CD4-positive, alpha-beta T cell (primary cell): ENCODE measurements at places on chromosomes 4 and X.
A peak's percentile ranks its signal among the peaks of the same experiment; 100 is the strongest.

DNA sequence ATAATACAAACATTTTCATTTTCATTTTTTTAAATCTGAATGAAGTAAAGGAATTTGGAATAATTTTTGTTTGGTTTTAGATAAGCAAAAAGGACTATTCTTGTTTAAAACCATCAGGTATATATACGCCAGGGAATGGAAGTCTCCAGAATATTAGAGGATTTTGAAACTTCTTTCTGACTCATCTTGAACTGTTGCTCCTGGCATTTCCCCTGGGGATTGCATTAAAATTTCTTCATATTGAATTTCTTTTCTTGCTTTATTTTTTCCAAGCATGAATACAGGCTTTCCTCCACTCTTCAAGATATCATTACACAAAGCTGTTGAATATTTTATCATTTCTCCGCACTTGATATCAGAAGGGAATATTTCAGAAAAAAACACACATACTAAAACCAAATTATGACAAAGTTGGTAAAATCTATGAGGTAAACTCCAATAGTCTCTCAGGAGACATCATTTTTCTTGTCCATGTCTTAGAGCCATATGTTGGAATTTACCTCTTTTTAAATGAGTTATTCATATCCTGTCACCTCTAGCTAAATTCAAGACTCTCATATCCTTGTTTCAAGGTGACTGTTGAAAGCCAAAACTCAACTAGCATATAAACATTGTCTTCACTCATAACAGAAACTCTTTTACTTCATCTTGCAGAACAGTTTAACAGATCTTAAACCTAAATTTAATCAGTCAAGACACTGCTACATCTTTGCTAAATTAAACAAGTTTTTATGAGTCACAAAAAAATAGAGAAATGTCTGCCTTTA is 20.7 kb upstream of the CSN1S1 start:
- no peak for DNase-seq

DNA sequence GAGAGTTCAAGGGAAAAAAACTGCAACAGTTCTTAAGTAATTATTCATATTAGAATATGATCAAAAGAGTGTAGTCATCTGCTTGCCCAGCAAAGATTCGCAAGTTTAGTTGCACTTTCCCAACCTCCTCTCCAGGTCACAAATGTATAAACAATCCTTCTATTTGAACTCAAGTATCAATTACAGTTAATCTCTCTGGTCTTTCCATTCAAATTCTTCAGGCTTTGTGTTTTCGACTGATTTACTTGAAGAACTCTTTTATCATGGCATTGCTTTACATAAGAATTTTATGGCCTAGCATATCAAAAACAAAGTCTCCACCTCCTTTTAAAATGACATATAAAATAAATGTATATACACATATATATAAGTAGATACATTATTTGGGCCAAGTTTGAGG is 1009.6 kb upstream of the DIAPH2 start:
- DNase-seq, result no peak

GRCh38 chr4:137749466-137749865 is 217.2 kb upstream of the PCDH18 start:
- DNase-seq, result no peak

GRCh38 chr4:7287274-7287917 is 95.1 kb downstream of the SORCS2 start:
- DNase-seq, result no peak

DNA sequence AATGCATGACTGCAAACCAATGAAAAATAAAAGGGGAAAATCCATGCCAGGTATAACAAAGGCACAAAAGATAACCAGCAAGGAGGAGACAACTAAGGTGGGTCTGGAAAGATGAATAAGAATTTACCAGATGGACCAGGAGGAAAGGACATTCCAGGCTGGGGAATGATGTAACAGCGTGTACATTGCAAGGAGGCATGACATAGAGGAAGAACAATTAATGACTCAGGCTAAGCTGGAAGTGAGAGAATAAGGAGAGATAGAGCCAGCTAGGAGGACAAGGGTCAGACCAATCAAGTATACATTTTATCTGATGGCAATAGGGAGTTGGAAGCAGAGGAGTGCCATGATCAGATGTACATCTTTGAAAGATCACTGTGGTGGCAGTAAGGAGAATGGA is 57.0 kb downstream of the MTMR8 start:
- no peak for DNase-seq

GRCh38 chr4:169437299-169438047 is 166.7 kb upstream of the SH3RF1 start:
- DNase-seq, result no peak

DNA sequence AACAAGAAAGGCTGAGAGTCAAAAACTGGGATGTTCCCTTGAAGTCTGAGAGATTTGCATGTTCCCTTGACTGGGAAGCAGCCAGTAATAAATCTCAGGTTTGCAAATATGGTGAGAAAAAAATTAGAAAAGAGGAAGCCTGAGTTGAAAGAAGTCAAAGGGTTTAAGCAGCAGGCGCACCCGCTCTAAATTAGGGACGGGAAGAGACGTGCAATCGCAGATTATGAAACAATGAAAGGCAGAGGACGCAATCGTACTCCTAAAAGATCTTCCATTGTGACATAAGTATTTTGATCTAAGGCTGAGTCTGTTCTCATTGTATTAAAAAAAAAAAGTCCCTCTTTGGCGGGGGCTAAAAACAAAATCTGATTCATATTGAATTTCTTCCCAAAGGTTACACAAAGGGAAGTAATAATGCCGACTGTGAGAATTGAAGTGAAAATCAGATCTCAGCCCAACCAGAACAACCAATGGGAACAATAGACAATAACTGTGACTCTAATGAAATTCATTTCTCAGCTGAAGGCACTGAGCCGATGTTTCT is 28.2 kb downstream of the SAT1 start:
- no peak for DNase-seq

- no peak for DNase-seq
These were observed 125.5 kb upstream of the MBNL3 start for GRCh38 chrX:132614297-132614696.

DNA sequence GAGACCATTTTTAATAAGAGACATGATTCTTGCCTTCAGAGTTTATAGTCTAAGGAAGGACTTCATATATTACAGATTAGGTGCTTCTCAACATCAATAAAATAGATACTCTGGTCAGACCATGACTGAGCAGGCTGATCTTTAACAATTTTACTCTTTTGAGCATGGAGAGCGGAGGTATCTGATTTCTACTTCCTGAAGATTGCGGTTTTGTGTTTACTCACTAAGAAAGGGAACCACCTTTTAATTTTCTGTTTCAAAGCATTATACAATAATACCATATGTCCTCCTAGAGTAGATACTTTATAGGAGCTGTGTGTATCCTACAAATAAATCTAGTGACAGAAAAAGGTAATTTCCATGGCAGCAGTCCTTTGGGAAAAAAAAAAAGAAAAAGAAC is 12.5 kb downstream of the MORC4 start:
- no peak for DNase-seq

GRCh38 chr4:24764345-24764744 is 31.0 kb upstream of the SOD3 start:
- no peak for DNase-seq

- no peak for DNase-seq
These were observed 29.0 kb upstream of the SEPTIN6 start for GRCh38 chrX:119721926-119722325.

DNA sequence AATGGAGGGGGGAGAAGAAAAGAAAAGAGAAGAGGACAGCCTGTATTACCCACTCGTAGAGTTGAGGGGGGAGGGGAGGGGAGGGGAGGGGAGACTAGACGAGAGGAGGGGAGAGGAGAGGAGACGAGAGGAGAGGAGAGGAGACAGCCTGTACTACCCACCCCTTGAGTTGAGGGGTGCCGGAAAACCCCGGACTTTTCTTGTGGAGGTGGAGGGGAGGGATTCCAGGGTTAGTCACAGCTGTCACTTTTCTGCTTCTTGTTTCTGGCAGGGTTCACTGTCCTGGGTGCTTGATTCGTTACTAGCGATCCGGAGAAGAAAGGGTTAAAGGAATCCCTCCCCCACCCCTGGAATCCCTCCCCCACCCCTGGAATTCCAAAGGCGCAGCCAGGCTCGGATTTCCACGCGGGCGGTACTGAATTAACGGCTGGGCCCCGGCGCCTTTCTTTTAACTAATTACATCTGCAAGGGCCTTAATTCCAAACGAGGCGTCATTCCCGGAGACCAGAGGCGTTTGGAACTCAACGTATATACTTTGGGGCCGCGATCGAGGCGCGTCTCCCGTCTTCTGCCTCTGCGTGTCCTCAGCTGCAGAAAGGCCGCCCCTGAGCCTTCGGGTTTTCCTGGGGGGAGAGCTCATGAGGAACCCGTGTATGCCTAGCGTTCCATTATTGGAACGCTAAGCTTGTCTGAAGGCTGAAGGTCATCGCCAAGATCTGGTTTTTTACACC is 20.1 kb upstream of the CSF2RA start:
- peak; percentile 68 for DNase-seq

GRCh38 chr4:145623831-145624230 is 4.6 kb downstream of the MMAA start:
- DNase-seq, result no peak

GRCh38 chr4:70761276-70761816 is 39.6 kb downstream of the RUFY3 start:
- no peak for DNase-seq

GRCh38 chrX:16765594-16765993 is 20.7 kb upstream of the TXLNG start:
- DNase-seq, result no peak

DNA sequence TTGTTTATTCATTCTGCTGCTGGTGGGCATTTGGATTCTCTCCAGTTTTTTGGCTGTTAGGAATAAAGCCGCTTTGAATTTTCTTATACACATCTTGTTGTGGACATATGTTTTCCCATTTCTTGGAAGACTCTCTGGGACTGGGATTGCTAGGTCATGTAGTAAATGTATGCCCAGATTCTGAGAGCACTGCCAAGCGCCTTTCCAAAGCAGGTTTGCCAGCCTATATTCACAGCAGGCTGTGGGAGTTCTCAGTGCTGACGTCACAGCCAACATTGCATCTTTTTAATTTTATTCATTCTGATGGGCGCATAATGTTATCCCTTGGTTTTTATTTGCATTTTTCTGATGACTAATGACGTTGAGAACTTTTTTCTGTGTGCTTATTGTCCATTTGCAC is 24.1 kb downstream of the TMEM271 start:
- no peak for DNase-seq

DNA sequence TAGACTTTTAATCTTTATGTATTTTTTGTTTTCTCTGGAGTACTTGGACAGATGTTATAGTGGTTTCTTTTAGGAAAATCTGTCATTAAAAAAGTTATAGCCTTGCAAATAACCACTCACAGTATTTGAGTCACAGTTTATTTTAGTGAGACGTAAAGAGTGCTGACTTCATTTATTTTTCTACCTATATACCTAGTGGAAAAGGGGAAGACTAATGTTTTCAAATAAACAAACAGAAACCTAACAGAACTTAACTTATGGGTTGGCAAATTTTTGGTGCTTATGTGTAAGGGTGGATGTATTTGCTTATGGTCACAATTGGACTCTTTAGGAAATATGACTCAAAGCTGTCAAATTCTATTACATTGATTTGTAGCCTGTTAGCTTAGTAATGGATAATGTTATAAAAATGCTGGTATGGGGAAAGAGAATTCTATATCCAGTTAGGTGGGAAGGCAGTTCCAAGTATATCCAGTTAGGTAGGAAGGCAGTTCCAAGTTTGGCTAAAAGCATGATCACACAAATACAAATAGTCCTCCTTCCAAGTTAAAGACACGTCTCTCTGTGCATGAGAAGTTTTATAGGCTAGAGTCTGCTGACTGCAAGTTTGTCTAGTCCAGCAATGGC is 61.9 kb downstream of the SLC9A6 start:
- no peak for DNase-seq

DNA sequence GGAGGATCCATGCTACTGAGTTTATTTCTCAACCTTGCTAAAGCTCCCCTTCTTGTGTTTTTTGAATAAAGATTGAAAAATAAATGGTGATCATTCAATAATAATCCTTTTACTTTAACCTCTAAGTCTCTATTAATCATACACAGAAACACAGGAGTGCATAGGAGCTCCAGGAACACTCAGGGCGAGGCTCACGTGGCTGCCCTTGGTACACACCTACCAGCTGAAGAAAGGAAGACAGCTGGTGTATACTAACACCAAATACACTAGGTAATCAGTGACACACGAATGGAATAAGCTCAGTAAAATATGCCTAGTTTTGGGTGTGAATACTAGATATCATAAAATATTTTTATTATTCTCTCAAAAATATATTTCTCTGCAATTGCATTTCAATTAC is 26.2 kb downstream of the CCDC149 start:
- no peak for DNase-seq
